ENCODE measurements at places on chromosomes 16 and 17.

DNA sequence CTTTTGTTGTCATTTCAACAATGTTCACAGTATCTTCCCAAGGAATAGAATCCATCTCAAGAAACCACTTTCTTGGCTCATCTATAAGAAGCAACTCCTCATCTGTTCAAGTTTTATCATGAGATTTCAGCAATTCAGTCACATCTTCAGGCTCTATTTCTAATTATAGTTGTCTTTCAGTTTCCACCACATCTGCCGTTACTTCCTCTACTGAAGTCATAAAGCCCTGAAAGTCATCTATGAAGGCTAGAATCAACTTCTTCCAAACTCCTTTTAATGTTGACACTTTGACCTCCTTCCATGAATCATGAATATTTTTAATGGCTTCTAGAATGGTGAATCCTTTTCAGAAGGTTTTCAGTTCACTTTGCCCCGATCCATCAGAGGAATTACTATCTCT, 102.1 kb downstream of the CDH13 start:
- H3K4me3 ChIP-seq = no peak overlapping the region
- no peaks in the 10 kb centered on the region for H3K27me3 ChIP-seq
- H3K4me1 ChIP-seq = no peaks in the 10 kb centered on the region
- H3K36me3 ChIP-seq = no peaks in the 10 kb centered on the region
- no peak overlapping the region for H3K27ac ChIP-seq

- no peak overlapping the region for H3K4me3 ChIP-seq
- H3K27me3 ChIP-seq = no peaks in the 10 kb centered on the region
- H3K36me3 ChIP-seq = no peaks in the 10 kb centered on the region
- DNase-seq = no peak
- no peak overlapping the region for H3K27ac ChIP-seq
- peaks cover 15% of the 10 kb centered on the region for H3K4me1 ChIP-seq
Observed at GRCh38 chr16:79703066-79703465, 102.5 kb upstream of the MAF start.

DNA sequence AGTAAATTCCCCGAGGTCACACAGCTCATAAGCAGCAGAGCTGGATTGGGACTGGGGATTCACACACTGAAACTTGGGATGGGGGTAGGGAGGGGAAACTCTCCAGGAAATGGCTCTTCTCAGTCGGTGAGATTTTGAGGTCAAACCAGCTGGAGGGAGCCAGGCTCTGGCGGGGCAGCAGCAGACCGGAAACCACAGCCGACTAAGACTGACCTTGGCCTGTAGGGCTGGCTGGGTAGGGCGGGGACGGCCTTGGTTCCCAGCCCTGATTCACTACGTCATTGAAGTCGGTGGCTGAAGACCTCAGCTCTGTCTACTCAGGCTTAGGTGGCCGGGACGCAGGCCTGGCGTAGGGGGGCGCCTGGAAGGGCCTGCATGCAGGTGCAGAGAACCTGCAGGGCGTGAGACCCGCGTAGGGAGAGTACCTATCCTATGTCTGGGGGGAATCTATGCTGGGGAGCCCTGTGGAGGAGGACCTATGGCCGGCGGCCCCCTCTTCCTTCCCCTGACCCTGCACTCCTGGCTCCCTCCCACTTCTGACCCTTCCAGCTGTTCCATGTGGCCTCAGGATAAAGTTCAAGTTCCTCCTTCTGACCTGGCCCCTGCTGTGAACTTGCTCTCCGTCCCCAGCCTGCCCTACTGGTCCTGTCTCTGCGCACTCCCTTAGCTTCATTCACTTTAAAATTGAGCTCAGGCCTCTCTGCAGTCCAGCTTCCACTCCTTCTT, 11.9 kb upstream of the SLC4A1 start:
- DNase-seq = peak; percentile 64
- H3K27me3 ChIP-seq = no peaks in the 10 kb centered on the region
- no peaks in the 10 kb centered on the region for H3K36me3 ChIP-seq
- peak overlapping the region; percentile 54 for H3K27ac ChIP-seq
- H3K4me3 ChIP-seq = no peak overlapping the region
- H3K4me1 ChIP-seq = peaks cover 15% of the 10 kb centered on the region

DNA sequence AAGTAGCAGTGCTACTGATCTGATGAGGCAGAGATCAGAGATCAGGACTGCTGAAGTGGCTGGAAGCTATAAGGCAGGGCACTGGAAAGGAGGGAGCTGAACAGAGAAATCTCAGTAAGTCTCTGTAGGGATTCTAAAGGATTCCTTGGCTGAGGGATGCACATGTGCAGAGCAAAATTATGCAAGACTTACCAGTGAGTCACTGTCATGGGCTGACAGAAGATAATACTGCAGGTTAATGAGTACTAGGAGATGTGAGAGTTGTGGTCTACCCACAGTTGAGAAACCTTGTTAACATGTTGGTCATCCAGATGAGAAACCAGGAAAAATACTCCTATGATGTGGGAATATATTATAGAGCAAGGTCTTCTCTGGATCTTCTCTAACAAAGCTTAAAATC, 378.1 kb downstream of the HAPSTR1 start:
- H3K4me3 ChIP-seq = no peak overlapping the region
- no peak overlapping the region for H3K27ac ChIP-seq

GRCh38 chr17:31825961-31826691, 32.9 kb downstream of the COPRS start:
- no peaks in the 10 kb centered on the region for H3K4me1 ChIP-seq
- no peaks in the 10 kb centered on the region for H3K36me3 ChIP-seq
- no peaks in the 10 kb centered on the region for H3K27me3 ChIP-seq
- DNase-seq = no peak
- no peak overlapping the region for H3K4me3 ChIP-seq

DNA sequence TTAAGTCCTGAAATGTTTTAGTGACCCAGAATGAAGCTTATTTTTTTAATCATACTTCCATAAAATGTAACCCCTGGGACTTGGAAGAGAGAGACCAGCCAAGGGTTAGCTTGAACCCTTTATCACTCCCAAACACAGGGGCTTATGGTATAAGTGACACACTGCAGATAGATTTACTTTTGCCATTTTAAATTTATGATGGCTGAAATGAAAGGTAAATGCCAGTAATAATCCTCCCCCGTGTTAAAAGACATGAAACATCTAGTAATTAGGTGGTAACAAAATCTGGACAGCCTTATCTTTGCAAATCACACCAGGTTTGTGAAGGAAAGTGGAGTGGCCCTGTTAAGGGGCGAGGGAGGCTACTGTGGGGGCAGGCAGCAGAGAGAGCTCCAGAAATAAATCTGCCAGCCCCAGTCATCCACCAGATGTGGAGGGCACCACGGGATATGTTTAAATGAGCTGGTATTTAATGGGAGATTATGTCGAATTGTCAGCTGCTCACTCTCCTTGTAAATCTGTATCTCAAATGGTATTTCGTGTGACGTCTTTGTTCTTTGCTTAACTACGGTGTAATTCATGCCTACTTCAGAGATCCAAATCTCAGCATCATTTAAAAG, 326.5 kb downstream of the WWOX start:
- H3K4me3 ChIP-seq = no peak overlapping the region
- H3K27me3 ChIP-seq = no peaks in the 10 kb centered on the region
- no peak overlapping the region for H3K27ac ChIP-seq
- no peak for DNase-seq

GRCh38 chr17:43543771-43544575, 2.2 kb downstream of the ETV4 start:
- H3K27me3 ChIP-seq = peaks cover 73% of the 10 kb centered on the region
- peak overlapping the region; percentile 9 for H3K27ac ChIP-seq
- H3K4me3 ChIP-seq = no peak overlapping the region

GRCh38 chr17:44932096-44932786, 15.3 kb downstream of the KIF18B start:
- H3K4me1 ChIP-seq = no peaks in the 10 kb centered on the region
- H3K4me3 ChIP-seq = no peak overlapping the region
- no peak overlapping the region for H3K27ac ChIP-seq

- H3K27me3 ChIP-seq = peaks cover 31% of the 10 kb centered on the region
- peak; percentile 49 for DNase-seq
- H3K4me1 ChIP-seq = peaks cover 11% of the 10 kb centered on the region
- H3K36me3 ChIP-seq = no peaks in the 10 kb centered on the region
Observed at GRCh38 chr17:39231591-39232551, 6.1 kb upstream of the STAC2 start.

DNA sequence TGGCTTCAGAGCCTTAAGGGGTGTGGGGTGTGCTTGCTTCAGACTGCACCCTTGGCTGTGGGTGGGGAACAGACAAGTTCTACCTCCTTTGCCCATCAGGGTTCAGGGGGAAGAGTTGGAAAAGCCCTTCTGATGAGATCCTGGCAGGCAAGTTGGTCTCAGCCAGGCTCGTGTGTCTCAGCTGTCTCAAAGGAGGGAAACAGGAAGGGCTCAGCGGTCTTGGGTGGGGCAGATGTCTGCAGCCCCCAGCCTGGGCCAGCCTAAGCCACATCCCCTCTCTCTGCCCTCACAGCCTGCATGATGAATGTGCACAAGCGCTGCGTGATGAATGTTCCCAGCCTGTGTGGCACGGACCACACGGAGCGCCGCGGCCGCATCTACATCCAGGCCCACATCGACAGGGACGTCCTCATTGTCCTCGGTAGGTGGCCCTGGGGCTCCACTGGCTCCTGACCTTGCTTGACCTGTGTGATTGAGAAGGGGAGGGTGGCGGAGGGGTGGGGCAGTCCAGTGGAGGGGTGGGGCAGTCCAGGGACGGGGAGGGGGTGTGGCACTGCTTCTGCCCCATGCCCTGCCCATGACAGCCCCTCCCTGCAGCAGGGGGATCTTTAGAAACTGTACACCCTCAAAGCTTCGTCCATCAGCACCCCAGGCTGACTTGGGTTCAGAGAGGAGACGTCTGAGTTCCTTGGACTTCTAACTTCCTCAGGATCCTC, 199.5 kb downstream of the PRKCB start:
- H3K4me1 ChIP-seq = peaks cover 6% of the 10 kb centered on the region
- H3K36me3 ChIP-seq = peaks cover 6% of the 10 kb centered on the region
- H3K27ac ChIP-seq = no peak overlapping the region
- H3K27me3 ChIP-seq = no peaks in the 10 kb centered on the region
- DNase-seq = no peak

GRCh38 chr16:72947379-72948237, 100.3 kb downstream of the ZFHX3 start:
- peak; percentile 77 for DNase-seq
- H3K27ac ChIP-seq = peak overlapping the region; percentile 59
- H3K36me3 ChIP-seq = peaks cover 34% of the 10 kb centered on the region
- H3K4me3 ChIP-seq = no peak overlapping the region
- H3K4me1 ChIP-seq = peaks cover 39% of the 10 kb centered on the region
- H3K27me3 ChIP-seq = no peaks in the 10 kb centered on the region

- H3K4me1 ChIP-seq = no peaks in the 10 kb centered on the region
- no peaks in the 10 kb centered on the region for H3K27me3 ChIP-seq
- no peak overlapping the region for H3K27ac ChIP-seq
Observed at GRCh38 chr17:53932386-53932785, 109.7 kb downstream of the KIF2B start.

DNA sequence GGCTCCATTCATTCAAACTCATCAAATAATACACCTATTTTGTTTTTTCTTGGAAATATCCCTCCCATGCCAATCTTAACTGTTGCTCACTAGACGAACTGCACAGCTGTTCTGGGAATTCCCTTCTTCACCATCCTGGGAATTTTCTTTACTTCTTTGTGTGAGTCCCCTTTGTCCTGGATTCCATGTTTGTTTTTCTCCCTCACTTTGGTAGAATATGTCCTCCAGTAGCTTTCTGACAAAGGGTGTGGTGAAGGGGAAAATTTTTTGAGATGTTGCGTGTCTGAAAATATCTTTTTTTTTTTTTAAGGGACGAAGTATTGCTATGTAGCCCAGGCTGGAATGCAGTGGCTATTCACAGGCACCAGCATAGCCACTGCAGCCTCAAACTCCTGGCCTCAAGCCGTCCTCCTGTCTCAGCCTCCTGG, 17.2 kb upstream of the UTP6 start:
- no peak overlapping the region for H3K27ac ChIP-seq
- DNase-seq = no peak
- no peaks in the 10 kb centered on the region for H3K36me3 ChIP-seq
- peaks cover 4% of the 10 kb centered on the region for H3K4me1 ChIP-seq
- H3K4me3 ChIP-seq = no peak overlapping the region

DNA sequence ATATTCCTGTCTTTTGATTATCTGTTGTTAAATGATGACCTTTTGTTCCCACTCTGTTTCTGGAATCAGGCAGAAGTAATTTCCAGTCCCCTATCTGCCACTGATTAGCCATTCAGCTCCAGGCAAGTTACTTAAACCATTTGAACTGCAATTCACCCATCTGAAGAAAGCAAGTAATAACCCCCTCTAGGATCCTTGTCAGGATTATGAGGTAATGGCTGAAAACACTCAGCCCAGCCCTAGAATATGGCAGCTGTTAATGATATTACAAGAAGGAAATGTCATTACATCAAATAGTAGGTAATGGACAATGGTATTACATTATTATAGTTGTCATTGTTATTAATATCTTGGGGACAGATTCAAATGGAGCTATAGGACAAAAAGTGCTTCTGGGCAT, 16.0 kb upstream of the SLC47A1 start:
- DNase-seq = no peak
- no peak overlapping the region for H3K27ac ChIP-seq
- H3K4me1 ChIP-seq = no peaks in the 10 kb centered on the region
- no peaks in the 10 kb centered on the region for H3K36me3 ChIP-seq
- no peaks in the 10 kb centered on the region for H3K27me3 ChIP-seq

DNA sequence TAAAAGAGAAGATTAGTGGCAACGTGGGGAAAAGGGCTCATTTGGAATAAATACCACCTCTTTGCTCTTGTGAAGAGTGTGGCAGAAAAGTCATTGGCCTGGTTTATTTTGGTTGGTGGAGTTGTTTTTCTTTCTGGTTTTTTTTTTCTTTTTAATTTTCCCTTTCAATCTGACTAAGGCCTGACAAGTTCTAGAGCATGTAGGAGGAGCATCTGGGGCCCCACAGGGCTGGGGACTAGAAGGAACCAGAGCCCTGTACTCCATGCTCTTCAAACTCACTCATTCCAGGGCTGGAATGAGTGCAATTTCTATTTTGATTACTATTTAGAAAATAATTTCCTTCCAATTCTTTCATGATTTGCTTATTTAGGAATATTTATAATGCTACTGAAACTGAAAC, 13.3 kb downstream of the IRX5 start:
- H3K27me3 ChIP-seq = peaks cover 83% of the 10 kb centered on the region
- no peaks in the 10 kb centered on the region for H3K4me1 ChIP-seq
- no peaks in the 10 kb centered on the region for H3K36me3 ChIP-seq
- H3K27ac ChIP-seq = no peak overlapping the region
- DNase-seq = no peak
- no peak overlapping the region for H3K4me3 ChIP-seq

- no peaks in the 10 kb centered on the region for H3K36me3 ChIP-seq
- H3K27ac ChIP-seq = no peak overlapping the region
- no peak for DNase-seq
- H3K4me1 ChIP-seq = no peaks in the 10 kb centered on the region
- H3K27me3 ChIP-seq = no peaks in the 10 kb centered on the region
- H3K4me3 ChIP-seq = no peak overlapping the region
Observed at GRCh38 chr16:65731833-65732232, 610.0 kb upstream of the CDH11 start.

GRCh38 chr17:2125013-2125535, 70.2 kb downstream of the HIC1 start:
- no peak for DNase-seq
- H3K4me3 ChIP-seq = no peak overlapping the region
- no peaks in the 10 kb centered on the region for H3K36me3 ChIP-seq
- H3K4me1 ChIP-seq = peaks cover 26% of the 10 kb centered on the region
- no peaks in the 10 kb centered on the region for H3K27me3 ChIP-seq

All from stomach (tissue), 19 donors.